ENCODE measurements at places on chromosomes 1 and 21.

- no peak for DNase-seq
Observed at GRCh38 chr1:232204269-232204668, 425.7 kb downstream of the SIPA1L2 start.

GRCh38 chr1:94954263-94955220, 27.6 kb upstream of the CNN3 start:
- DNase-seq: no peak

DNA sequence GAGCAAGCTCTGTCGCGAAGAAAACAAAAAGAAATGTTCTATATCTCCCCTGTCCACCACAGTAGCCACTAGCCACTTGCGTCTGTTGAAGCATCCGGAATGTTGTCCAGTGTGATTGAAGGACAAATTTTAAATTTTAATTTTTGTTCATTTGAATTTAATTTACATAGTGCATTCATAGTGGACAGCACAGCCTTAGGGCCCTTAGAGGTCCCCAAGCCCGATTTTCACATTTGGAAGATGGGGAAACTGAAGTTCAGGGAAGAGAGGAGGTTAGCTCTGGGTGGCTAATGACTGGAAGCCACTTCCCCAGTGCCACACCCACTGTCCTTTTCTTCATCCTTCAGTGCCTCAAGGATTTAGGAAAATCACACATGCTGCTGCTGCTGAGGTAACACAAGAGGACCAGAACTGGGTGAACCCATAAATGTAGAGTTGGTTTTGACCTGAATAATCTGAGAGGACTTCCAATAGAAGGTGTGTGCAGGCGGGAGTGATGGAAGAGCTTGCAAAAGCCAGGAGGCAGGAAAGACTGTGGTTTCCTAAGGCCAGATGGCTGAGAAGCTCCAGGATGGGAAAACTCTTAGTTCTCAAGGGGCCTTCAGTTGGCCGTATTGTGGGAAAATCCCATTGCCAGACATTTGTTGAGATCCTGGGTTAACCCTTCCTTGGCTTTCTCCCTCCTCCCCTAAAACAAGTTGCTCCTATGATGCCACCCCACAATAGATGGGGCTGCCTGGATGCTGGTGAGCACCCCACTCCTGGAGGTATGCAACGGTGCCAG, 49.5 kb downstream of the TRIM11 start:
- no peak for DNase-seq

GRCh38 chr1:235932090-235932510, 65.4 kb upstream of the LYST start:
- no peak for DNase-seq

- no peak for DNase-seq
Observed at GRCh38 chr1:1946540-1946939, 27.5 kb upstream of the TMEM52 start.

DNA sequence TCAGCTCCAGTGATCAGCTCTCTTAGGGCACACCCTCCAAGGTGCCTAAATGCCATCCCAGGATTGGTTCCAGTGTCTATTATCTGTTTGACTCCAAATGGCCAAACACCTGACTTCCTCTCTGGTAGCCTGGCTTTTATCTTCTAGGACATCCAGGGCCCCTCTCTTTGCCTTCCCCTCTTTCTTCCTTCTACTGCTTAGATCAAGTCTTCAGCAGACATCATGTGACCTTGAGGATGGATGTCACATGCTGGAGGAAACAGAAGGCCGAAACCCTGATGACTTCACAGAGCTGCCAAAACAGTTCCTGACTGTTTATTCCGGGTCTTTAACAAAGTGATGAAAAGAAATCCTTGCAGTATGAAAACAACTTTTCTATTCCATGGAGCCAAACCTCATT, 24.4 kb upstream of the WDR26 start:
- no peak for DNase-seq

GRCh38 chr21:16517383-16517782, 787.6 kb downstream of the USP25 start:
- no peak for DNase-seq

DNA sequence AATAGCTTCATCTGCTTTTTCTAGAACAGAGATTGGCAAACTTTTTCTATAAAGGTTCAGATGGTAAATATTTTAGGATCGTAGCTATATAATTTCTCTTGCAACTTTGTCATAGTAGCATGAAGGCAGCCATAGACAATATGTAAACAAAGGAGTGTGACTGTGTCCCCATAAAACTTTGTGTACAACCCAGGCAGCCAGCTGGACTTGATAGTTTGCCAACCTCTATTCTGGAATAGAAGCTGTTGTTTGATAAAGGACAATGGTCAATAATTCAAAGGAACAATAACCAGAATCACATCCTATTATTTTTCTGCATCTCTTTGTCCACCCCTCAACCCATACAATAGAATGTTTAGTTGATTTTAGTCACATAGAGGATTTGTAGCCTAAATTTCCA, 286.7 kb downstream of the LMX1A start:
- DNase-seq: no peak

DNA sequence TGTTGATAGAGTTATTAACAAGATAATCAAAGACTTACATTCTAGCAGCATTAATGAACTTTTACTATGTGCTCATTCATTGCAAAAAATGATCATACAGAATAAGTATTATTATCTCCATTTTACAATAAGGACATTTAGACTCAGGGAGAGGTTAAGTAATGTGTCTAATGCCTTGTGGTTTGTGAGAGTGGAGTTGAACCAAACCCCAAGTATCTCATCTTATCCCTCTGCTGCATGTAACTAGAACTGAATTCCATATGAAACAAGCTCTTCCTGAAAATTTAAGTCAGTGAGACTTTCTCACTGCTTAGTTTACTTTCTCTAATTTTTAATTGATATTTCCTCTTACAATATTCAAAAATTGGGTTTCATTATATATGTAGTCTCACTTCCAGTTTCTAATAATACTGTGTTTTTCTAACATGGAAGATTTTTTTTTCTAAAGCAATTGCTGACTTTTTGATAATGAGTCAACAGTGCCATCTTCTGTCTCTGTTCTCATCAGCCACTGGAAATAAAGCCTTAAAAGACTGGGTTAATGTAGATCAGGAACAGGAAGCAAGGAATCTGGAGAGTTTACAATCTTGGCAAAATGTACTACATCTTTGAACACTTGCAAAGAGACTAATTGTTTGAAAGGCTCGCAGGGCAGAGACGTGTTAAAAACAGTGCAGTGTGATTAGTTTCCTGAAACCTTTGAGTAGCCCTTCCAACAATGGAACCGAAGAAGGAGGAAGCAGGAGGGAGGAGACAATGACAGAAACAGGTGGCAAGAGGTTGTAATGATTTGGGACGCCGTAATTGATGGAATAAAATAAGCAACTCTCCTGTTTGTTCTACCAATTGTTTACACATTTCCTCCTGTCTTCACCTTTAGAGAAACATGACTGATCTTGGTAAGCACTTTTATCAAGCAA, 567.6 kb downstream of the MRPL39 start:
- DNase-seq: no peak

DNA sequence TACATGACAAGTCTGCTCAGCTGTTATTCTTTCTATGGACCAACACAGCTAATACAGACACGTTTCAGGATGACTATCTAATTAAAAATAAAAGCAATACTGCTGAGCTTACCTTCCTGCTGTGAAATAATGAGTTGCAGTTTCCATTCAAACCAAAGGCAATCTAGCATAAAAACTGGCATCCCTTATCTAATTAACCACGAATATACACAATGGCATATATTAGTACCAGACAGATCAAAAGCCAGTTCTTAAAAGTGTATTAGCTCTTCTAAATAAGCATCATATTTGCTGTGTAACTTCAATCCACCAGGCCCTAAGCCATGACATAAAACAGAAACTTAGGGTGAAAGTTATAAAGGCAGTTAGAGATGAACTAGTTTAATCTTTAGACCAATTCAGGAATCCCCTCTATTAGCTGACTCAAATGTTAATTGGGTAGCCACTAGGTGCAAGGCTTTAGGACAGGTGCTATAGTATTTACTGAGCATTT, 20.6 kb downstream of the TESK2 start:
- no peak for DNase-seq

DNA sequence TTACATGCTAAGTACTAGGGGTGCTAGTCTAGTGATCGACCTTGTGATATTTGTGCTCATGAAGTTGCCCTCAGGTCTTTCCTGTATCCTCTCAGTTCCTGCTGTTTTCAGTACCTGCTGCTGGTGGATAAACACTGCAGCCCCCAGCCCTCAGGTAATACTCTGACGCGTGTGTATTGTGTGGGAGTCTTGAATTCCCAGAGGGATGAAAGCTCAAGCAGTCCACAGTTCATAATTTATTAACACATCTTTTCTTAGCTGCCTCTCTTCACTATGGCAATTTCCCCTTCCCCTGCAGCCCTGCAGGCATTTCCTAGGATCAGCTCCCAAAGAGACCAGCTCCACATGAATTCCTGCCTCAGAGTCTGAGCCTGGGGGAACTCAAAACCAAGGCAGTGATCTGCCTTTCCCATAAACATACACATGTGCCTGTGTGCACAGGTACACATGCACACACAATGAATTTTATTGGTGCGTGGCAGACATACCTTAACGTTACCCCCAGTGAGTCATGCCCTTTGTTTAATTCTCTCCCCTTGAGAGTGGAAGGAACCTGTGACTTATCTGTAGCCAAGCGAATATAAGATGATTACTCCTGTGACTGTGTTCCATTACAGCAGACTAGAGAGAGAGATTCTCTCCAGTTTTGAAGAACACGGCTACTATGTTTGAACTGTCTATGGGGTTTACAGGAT, 14.1 kb upstream of the HMGCS2 start:
- DNase-seq: no peak

- no peak for DNase-seq
Observed at GRCh38 chr1:1432274-1432950, 3.1 kb upstream of the VWA1 start.

DNA sequence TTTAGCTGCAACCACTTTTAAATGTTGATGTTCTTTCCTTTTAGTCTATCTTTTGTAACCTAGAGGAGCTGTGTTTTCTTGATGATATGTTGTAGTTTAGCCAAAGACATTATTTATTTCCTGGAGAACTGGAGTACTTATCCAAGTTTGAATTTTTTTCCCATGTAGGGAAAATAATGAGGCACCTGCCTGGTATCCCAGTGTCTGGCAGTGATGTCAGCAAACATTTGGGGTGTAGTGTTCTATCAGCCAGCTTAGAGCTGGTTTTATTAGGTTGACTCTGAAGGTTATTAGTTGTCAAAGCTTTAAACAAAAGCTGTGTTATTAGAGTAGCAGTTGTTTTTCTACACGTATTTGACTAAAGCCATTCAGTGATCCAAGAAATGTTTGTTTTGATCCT, 3.2 kb downstream of the CTPS1 start:
- no peak for DNase-seq

GRCh38 chr1:200364091-200364759, 45.6 kb downstream of the ZNF281 start:
- peak; percentile 32 for DNase-seq

DNA sequence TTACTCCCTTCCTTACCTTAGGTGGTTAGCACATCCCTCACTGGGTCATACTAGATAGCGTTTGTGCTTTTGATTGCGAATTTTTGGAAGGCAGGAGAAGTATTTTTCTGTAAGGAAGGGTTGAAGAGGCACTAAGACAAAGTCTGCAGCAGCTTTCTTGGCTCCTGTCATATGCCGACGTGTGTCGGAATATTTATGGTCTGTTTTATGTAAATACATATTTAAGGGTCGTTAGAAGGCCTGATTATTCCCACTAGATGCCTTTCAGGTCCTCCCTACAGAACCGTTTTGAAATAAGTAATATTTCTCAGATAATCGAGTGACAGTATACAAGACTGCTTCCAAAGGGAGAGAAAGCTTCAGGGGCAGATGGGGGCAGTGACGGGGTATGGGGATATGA, 10.0 kb downstream of the RNF220 start:
- no peak for DNase-seq

GRCh38 chr1:161932668-161933067, 91.0 kb downstream of the OLFML2B start:
- DNase-seq: no peak

DNA sequence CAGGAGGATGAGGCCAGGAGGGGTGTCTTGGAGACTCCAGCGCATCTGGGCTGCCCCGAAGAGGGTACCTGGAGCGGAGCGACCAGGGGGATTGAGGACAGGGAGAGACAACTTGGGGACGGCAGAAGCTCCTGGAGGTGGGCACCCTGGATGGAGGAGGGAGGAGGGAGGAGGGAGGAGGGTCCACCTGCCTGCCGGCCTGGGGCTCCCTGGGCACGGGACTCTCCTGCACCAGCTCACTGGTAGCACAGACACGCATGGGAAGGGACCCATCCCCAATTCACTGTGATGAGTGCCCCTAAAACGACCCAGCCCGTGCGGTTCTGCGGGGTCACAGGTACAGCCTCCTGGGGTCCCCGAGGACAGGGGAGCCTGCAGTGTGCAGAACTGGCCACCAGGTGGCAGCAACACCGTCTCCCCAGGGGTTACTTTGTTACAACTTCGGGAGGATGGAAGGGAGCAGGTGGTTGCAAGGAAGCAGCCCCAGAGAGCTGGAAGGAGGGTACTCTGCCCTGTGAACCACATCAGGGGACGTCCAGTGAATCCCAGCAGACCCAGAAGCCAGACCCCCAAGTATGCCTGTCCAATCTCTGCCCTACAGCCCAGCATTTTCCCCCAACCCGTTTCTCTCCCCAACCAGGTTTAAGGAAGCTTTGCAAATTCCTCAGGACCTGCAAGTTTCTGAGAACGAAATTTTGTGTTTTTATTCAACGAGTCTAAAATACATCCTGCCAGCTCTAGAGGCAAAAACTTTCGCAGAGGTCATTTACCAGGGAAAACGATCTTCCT, 482.4 kb downstream of the NPHP4 start:
- peak; percentile 10 for DNase-seq

DNA sequence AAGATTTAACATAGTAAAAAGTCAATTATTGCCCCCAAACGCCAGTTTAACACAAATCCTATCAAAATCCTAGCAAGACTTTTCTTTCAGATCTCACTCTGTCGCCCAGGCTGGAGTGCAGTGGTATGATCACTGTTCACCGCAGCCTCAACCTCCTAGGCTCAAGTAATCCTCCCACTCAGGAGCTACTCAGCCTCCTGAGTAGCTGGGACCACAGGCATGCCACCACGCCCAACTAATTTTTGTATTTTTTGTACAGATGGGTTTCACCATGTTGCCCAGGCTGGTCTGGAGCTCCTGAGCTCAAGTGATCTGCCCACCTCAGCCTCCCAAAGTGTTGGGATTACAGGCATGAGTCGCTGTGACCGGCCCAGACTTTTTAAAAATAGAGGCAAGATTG, 4.8 kb downstream of the SNIP1 start:
- no peak for DNase-seq

Data from RCC 7860 (cell line).